ENCODE measurements at places on chromosomes 4 and X. TPM values are rescaled to one million over a fixed set of nuclear protein-coding genes. Genes with fewer than 3 reads are reported as not detected.

UCP1 gene
- not detected for total RNA-seq

CYLC1 gene
- not detected for total RNA-seq

TLR2 gene
- 13.9 TPM for total RNA-seq

NALF2 gene
- total RNA-seq: 2.0 TPM

AWAT1 gene
- total RNA-seq: not detected

FBXO8 gene
- 28.3 TPM for total RNA-seq

GLRB gene
- 2.4 TPM for total RNA-seq

- no peak for DNase-seq
Measured at GRCh38 chrX:18620349-18620748, 51.6 kb downstream of the RS1 start.

- no peak for DNase-seq
Measured at GRCh38 chr4:17468619-17469221, 43.2 kb downstream of the QDPR start.

GRCh38 chr4:101065346-101065745 lies 282.0 kb downstream of the PPP3CA start:
- DNase-seq: no peak

- DNase-seq: no peak
Measured at GRCh38 chr4:152676052-152676854, 3.5 kb downstream of the TMEM154 start.

GRCh38 chr4:112325530-112325929 lies 28.4 kb downstream of the ALPK1 start:
- DNase-seq: no peak

GRCh38 chrX:114800719-114801118 lies 216.7 kb downstream of the IL13RA2 start:
- DNase-seq: no peak

DNA sequence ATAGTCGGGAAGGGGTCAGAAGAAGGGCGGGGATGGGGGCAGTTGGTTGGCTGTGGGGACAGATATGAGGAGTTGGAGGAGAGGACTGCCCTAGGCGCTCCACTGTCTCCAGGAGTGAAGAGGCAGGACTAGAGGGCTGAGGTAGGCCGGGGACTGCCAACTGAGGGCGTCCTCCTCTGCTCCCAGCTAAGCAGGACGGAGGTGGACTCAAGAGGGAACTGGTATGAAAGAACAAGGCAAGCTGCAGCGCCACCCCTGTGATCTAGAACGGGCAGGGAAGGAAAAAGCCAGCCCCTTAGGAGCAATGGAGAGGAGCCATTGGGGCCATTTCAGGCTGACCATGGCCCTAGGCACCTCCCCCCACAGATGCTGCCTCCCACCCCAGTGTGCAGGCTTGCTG lies 14.0 kb downstream of the BEND2 start:
- no peak for DNase-seq

- no peak for DNase-seq
Measured at GRCh38 chr4:140720387-140721304, 35.5 kb downstream of the TBC1D9 start.

GRCh38 chrX:101460669-101461068 lies 24.6 kb upstream of the ARMCX4 start:
- DNase-seq: no peak

DNA sequence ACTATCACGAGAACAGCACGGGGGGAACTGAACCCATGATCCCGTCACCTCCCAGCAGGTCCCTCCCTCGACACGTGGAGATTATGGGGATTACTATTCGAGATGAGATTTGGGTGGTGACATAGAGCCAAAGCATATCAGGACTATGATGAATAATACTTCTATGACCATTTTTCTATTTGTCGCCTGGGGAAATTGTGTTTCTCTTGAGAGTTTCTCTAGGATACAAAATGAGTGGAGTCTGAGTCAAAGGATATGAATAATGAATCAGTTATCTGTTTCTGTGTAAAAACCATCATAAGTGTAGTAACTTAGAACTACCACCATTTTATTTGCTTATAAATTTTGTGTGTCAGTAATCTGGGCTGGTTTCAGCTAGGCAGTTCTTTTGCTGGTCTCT lies 533.0 kb upstream of the ARX start:
- no peak for DNase-seq

GRCh38 chrX:153782871-153783270 lies 2.0 kb downstream of the SRPK3 start:
- no peak for DNase-seq

DNA sequence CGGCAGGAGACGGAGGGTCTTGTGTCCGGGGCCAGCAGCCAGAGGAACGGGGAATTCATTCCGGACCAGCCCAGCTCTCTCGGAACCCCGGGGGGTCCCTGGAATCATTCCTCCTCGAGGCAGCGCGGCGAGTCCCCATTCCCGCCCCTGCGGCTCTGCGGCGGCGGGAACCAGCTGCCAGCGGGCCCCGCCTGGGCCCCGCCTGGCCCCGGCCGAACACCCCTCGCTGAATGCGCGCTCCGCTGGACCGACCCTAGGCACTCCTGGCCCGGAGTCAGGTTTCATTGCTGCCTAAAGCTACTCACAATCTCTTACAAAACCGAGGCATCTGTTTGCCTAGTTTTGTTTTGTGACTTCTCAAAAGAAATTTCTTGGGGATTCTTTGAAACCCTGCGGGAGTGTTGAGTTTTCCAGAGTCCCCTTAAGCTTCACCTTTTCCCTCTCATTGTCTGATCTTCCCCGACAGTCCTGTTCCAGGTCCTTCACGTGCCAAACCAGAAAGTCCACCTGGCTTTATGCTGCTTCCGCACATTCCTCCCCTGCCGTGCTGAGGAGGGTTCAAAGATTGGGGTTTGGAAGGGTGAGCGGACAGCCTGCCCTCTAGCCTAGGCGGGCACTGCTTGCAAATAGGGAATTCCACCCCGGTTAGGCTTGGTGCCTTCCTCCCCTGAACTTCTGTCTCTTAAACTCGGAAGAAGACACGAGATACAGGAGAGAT lies 789 bp downstream of the ARHGAP10 start:
- peak; percentile 52 for DNase-seq

DNA sequence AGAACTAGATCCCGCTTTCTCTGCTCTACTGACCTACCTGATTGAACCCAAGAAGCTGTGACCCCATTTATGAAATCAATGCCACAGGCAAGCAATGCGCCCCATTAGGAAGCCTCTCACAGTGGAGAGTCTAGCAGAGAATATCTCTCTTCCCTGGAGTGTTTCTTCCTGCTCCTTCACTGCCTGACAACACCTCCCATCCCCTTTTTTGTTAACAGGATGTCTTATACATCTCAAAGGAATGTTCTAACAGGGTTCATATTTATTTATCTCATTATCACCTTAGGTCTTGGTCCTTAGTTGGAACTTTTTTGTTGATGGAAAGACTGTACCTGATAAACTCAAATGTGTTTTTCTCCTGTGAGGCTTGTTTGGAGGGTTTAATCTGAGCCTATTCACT lies 35.5 kb downstream of the SLIT2 start:
- no peak for DNase-seq

- DNase-seq: peak; percentile 45
Measured at GRCh38 chr4:84319124-84319523, 180.0 kb downstream of the NKX6-1 start.

DNA sequence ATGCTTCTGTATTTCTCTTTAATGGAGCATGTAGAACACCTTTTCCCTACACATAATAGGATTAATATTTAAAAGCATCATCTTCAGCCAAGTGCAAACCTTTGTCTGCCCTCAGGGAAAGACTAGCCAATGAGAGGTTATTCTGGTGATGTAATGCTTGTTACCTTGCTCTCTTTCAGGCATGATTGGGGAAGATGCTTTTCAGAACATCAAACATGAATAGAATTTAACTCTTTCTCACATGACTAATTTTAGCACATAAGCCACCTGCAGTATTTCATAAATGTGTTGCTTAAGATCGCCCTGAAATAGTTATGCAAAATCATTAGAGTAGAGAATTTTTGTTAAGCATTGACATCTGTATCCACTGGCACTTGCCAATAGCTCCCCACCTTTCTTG lies 10.7 kb upstream of the EPGN start:
- no peak for DNase-seq

DNA sequence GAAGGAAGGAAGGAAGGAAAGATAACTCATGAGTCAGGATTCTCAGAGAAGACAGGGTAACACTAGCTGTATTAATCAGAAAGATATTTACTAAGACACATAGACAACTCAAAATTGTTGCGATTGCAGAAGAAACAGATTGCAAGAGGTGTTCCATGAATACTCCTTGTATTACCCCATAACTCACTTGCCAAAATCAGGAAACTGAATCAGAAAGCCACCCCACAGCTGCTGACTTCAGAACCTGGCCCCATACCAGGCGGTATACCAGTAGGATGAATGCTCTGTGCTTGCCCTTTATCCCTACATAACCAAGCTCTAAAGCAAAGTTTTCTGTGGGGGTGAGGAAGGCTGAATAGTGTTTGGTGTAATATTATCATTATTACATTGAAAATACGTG lies 468.5 kb downstream of the IQCM start:
- DNase-seq: no peak
